ENCODE measurements at places on chromosomes 7 and 10.

DNA sequence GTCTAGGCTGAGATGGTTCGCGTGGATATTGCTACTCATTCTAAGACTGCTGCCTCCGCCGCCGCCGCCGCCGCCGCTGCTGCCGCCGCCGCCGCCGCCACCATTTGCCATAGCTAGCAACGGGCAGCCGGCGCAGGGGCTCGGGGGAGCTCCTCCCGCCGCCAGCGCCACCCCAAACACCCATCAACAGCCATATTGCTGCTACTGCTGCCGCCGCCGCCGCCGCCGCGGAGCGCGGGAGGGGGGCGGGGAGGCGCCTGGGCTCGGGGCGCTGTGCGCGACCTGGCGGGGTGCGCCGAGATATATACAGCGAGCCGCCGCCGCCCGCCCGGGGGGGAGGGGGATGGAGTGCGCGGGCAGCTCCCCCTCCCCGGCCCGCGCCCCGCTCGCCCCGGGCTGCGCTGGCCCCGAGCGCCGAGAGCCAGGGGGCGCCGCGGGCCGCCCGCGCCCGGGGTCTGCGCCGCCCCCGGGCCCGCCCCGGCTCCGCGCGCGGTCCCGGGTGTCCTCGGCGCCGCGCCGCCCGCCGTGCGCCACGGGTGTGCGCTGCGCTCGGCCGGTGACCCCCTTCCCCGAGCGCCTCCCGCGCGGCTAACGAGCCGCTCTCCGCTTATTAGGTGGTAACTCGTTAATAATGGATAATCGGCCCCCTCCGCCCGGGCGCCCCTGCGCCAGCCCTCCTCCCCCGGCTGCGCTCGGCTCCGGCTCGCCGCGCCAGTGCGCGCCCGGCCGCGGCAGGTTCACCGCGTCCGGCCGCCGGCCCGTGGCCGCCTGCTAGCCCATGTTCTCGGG lies at the start of gene KCNMA1:
Gene KCNMA1, minus strand, starts transcription at position 277 of the 789 bp plus-strand sequence.
- no peak for DNase-seq

DNA sequence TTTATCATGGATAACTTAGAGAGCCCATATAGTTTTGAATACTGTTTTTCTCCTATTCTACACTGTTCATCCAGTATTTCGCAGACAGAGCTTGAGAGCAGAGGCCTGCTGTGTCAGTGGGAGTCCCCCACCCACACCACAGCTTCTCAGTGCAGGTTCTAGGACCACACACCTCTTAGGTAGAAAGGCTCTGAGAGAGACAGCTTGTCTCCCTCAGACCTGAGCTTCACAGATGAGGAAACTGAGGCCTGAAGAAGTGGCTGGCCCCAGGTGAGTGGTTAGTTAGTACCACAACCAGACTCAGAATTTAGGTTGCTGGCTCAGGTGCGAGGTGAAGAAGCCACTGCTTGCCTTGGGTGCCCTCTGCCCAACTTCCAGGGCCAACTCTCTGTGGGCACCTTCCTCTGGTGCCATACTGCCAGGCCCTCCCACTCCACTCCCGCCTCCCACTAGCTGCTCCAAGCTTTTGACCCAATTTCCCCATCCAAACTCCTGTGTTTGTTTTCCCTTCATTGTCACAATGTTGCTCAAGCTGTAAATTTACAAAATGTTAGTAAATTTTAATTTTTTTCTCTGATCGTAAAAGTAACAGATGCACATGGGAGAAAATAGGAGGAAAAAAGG lies 7.6 kb upstream of the HILPDA start:
- no peak for DNase-seq

GRCh38 chr10:123502983-123503382 lies 163.2 kb upstream of the GPR26 start:
- DNase-seq = no peak

DNA sequence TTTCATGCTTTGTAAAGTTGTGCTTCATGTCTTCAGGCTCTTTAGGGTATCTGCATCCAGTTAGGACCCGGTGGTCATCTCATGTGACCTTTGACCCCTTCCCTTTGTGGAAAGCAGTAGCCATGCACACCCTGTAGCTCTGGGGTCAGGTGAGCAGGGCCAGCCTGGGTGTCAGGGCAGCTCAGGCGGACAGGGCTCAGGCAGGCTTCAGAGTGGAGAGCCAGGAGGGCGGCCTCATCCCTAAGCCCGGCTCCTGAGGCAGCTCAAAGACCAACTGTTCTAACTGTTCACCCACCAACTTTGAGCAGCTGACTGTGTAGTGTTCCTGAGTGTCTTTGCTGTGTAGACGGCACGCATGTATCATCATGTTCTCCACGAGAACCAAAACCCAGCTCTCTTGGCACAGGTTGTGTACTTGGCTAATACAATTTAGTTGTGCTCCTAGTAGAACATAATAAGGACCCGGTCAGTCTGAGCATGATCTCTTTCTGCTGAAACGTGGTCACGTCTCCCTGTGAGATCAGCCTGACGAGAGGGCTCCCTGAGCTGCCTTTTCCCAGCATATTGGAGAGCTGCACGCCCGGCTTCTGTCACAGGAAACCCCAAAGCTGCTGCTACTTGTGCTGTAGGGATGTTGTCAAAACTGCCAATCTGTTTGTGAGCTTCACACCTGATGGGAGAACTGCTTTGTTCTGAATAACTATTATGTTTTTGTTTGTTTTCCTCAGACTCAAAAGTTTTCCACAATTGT lies 30.0 kb downstream of the EEPD1 start:
- no peak for DNase-seq

GRCh38 chr7:116041615-116042014 lies 11.1 kb upstream of the TFEC start:
- DNase-seq = no peak

DNA sequence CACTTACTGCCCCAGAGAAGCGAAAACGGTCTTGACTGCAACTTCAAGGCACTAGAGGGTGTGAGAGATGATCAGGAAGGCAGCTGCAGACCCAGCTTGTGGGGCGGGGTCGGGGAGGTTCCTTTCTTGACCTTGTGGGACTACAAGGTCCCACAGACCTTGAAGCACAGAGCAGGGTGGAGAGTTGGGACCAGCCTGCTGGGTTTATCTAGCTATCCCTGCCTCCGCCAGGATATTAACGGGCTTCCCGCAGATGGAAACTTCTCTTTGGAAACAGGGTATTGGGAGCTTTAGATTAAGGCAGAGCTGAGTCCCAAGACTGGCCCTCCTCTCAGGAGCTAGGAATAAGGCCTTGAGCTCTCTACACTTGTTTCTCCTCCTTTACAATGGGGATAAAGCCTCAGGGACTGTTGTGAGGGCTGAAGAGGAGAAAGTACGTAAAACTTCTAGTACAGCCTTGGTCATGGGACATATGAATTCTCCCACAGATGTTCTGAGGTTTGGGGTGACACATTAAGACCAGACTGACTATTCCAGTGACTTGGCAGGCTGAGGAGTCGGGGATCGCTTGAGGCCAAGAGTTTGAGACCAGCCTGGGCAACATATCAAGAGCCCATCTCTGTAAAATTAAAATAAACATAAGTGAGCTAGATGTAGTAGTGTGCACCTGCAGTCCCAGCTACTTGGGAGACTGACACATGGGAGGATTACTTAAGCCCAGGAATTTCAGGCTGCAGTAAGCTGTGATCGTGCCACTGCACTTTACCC lies 153.2 kb downstream of the CDH23 start:
- DNase-seq = no peak

DNA sequence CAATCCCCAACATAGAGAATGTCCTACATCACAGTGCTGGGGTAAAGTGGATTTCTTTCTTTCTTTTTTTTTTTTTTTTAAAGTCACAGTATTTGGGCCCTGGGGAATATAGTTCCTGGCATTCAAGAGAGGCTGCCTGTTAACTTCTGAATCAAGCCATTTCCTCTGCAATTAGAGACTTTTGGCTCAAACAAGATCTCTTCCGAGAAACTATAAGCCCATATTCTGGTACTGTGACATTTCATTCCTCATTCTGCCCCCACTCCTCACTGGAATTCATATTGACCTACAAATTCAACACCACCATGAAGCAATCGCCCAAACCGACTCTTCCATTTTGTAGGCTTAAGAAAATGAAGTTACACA lies 187.4 kb downstream of the PHTF2 start:
- no peak for DNase-seq

DNA sequence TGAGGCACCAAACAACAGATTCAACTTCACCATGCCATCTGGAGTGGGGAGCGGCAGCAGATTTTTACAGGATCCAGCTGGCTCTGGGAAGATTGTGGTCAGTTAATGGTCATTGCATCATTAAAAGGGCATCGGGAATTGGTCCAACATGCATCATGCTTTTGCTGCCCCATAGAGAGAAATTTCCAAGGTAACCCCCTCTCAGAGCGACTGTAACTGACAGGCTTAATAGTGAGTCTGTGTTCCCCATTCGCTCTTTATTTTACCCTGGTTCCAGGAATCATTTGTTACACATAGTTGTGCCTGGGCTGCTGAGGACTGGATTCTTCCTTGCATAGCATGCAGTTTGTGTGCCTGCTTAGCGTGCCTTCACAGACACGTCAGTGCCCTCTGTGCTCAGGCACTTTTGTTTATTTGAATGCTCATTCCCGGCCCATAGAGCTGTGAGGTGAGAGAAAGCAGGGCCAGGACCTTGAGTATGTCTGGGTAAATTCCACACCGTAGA lies 49.9 kb downstream of the CDHR3 start:
- no peak for DNase-seq

- DNase-seq = peak; percentile 46
Measured at GRCh38 chr10:70461397-70462348, 16.9 kb upstream of the PALD1 start.

- DNase-seq = no peak
Measured at GRCh38 chr10:88920986-88921593, 31.5 kb downstream of the ACTA2 start.

- no peak for DNase-seq
Measured at GRCh38 chr7:104790440-104790839, 223.6 kb upstream of the KMT2E start.

- no peak for DNase-seq
Measured at GRCh38 chr7:18369011-18369410, 126.5 kb upstream of the HDAC9 start.

DNA sequence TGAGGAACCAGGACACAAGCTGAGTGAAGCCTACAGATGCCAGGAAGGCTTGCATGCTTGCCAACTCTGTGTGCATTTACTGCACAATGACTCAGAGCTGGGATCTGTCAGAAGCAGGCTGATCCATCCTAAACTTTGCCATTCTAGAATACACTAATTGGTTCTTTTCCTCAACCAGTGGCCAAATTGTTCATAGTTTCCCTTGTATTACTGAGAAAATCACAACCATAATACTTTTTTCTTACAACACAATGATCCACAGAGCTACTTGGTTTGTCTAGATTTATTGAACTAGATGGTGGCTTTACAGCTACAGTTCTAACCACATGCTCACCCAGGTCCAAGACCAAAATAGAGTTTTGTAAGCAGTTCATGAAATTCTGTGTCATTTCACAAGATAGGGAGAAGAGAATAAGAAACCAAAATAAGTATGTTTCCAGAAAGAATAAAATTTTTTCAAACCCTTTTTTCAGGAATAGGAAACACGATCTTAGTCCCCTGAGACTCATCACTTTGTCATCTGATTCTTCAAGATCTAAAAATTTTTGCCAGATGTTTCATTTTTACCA lies 21.0 kb upstream of the LRRC17 start:
- DNase-seq = no peak

DNA sequence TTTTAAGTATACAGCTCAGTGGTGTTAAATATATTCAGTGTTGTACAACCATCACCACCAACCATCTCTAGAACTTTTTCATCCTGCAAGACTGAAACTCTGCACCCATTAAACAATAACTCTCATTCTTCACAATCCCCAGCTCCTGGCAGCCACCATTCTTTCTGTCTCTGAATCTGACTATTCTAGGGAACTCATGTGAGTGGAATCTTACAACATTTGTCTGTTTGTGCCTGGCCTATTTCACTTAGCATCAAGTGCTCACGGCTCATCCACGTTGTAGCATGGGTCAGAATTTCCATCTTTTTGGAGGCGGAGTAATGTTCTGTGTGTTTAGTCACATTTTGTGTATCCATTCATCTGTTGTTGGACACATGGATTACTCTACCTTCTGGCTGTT lies 40.8 kb upstream of the PFKFB3 start:
- DNase-seq = no peak

GRCh38 chr7:22269963-22270362 lies 87.0 kb downstream of the RAPGEF5 start:
- DNase-seq = no peak

GRCh38 chr7:147298611-147299043 lies 1182.0 kb downstream of the CNTNAP2 start:
- no peak for DNase-seq

GRCh38 chr10:17085011-17085725 lies 44.4 kb downstream of the CUBN start:
- no peak for DNase-seq

DNA sequence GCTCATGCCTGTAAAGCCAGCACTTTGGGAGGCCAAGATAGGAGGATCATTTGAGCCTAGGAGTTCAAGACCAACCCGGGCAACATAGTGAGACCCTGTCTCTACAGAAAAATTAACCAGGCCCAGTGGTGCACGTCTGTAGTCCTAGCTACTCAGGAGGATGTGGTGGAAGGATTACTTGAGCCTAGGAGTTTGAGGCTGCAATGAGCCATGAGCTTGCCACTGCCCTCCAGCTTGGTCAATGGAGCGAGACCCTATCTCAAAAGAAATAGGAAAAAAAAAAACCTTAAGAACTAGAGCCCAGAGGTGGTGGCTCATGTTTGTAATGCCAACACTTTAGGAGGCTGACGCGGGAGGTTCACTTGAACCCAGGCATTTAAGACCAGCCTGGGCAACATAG lies 2.2 kb downstream of the STRA8 start:
- no peak for DNase-seq

DNA sequence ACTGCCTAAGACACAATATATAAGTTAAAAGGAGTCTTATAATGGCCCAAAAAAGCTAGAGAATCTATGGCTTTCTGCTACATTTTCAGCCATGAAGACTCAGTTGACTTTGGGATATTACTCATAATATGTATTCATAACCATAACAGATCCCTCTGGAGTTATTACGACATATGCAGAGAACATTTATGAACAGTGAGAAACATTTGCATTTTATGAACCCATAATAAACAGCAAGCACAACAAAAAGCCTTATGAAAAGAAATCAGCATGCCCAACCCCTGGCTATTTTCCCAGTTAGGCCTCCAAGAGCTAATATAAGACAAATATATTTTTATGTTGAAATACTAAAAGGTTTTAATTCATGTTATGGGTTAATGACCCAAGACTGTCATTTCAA lies 52.4 kb downstream of the ARMH3 start:
- DNase-seq = no peak

- DNase-seq = no peak
Measured at GRCh38 chr10:128979405-128979804, 487.6 kb upstream of the MGMT start.

Measured in naive thymus-derived CD8-positive, alpha-beta T cell (primary cell).